Calu3 (cell line): ENCODE measurements at places on chromosomes 1 and 21. TPM values are rescaled to one million over a fixed set of nuclear protein-coding genes. Genes with fewer than 3 reads are reported as not detected.

WDR64 gene
- total RNA-seq = not detected in 2 replicates

MAP10 gene
- total RNA-seq = 1.5 and 1.9 TPM in 2 replicates

FAM43B gene
- total RNA-seq = not detected in 2 replicates

KCNJ15 gene
- 34.8 and 48.0 TPM in 2 replicates for total RNA-seq

PEX10 gene
- 22.3 and 24.0 TPM in 2 replicates for total RNA-seq

DNA sequence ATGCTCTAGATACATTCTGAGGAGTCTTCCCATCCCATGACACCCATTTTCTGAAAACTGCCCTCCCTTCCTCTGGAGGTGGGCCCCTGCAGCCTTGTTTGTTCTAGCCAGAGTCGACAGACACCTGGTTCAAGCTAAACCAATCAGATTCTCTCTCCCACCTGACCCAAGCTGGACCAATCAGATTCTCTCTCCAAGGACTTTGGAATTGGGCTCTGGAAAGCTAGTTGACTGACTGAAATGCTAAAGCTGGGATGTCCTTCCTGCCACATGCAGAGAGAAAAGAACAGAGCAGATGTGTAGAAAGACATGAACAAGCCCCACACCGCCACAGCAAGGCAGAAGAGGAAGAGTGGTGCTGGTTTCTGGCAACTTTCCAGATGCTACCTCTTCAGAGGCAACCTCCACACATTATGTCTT is 24.6 kb downstream of the ASAP3 start:
- no peaks in the 10 kb centered on the region for H3K36me3 ChIP-seq
- no peak overlapping the region for H3K4me3 ChIP-seq
- DNase-seq = no peak
- peaks cover 46% of the 10 kb centered on the region for H3K27me3 ChIP-seq
- no peaks in the 10 kb centered on the region for H3K4me1 ChIP-seq

DNA sequence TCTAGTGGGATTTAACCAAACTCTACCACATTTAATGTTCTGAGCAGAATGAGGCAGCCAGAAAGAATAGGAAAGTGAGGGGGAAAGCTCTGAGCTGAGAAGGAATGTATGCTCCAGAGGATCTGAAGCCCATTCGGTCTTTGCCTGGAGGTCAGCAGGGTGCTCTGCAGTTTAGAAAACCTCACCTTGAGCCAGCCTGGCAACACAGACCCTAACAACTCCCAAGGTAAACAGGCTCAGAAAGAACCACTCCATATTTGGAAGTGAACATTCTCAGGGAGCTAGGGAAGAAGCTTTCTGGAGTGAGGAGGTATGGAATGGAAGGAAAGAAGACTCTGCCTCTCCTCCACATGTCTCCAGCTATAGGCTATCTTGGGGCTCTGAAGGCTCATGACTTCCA is 398.8 kb downstream of the SEC16B start:
- no peak overlapping the region for H3K4me3 ChIP-seq
- peaks cover 37% of the 10 kb centered on the region for H3K27me3 ChIP-seq
- no peak overlapping the region for H3K27ac ChIP-seq
- H3K36me3 ChIP-seq = no peaks in the 10 kb centered on the region
- no peaks in the 10 kb centered on the region for H3K4me1 ChIP-seq
- no peak for DNase-seq

DNA sequence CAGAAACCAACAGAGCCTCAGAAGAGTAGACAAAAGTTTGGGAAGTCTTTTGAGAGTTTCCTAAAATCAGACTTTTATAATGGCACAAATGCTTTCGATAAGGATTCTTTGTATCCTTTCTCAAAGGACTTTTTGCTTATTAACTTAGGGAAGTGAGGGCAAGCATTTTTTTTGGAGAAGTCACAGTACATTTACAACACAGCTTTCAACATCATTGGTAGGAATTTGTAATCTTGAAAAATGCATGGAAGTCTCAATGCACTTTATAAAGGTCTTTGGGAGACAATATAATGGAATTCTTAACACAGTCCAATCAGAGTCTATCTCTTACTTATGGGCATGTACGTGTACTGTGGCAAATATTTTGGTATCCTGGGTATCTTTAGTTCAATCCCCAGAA is 325.8 kb upstream of the NR5A2 start:
- no peaks in the 10 kb centered on the region for H3K27me3 ChIP-seq
- DNase-seq = no peak
- no peaks in the 10 kb centered on the region for H3K36me3 ChIP-seq
- no peak overlapping the region for H3K27ac ChIP-seq

DNA sequence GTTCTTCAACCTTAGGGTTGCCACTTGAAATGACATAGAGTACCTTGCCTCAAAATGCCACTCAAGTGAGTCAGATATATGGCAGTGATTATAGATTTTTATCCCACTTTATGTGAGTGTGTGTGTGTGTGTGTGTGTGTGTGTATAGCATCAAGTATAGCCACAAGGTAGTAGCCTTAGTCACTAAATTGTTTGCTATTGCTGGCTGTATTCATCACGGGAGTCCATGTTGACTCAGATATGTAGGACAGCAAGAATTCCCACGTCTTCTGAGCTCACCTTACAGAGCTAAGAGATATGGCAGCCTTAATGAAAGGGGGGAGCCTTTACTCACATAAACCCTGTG is 9.3 kb downstream of the ETS2 start:
- H3K27ac ChIP-seq = peak overlapping the region; percentile 66
- H3K36me3 ChIP-seq = peaks cover 88% of the 10 kb centered on the region
- H3K4me1 ChIP-seq = peaks cover 55% of the 10 kb centered on the region
- no peaks in the 10 kb centered on the region for H3K27me3 ChIP-seq
- DNase-seq = no peak
- H3K4me3 ChIP-seq = no peak overlapping the region

GRCh38 chr1:153357853-153358690 is at the start of gene S100A9:
TSS of gene S100A9 (plus strand) at chr1:153357854. CDS start at chr1:153358284, 430 bp downstream.
- peaks cover 26% of the 10 kb centered on the region for H3K4me1 ChIP-seq
- H3K27me3 ChIP-seq = peaks cover 52% of the 10 kb centered on the region
- no peak for DNase-seq
- H3K36me3 ChIP-seq = no peaks in the 10 kb centered on the region
- no peak within 1 kb of the TSS for H3K4me3 ChIP-seq
- no peak within 1 kb of the TSS for H3K27ac ChIP-seq

GRCh38 chr1:245241526-245242130 is 86.8 kb downstream of the KIF26B start:
- H3K27me3 ChIP-seq = no peaks in the 10 kb centered on the region
- no peak for DNase-seq
- no peak overlapping the region for H3K27ac ChIP-seq
- H3K4me3 ChIP-seq = no peak overlapping the region
- no peaks in the 10 kb centered on the region for H3K4me1 ChIP-seq

DNA sequence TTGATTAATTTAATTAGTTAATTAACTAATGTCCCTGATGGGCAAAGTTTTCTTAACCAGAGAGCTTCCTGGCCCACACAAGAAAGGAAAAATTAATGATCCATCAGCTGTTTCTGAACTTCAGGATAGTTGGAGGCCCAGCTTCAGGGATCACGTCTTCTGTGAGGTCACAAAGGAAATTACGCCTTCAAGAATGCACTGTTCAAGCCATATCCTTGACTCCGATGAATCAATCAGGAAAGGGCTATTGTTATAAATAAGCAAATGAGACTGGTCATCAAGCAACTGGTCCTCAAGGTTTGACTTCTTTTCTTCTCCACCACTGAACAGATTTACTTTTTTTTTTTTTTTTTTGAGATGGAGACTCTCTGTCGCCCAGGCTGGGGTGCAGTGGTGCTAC is 40.6 kb downstream of the TCP10L start:
- H3K4me3 ChIP-seq = no peak overlapping the region
- no peak for DNase-seq
- H3K36me3 ChIP-seq = no peaks in the 10 kb centered on the region
- H3K27ac ChIP-seq = no peak overlapping the region
- peaks cover 26% of the 10 kb centered on the region for H3K27me3 ChIP-seq
- H3K4me1 ChIP-seq = no peaks in the 10 kb centered on the region

- no peak for DNase-seq
- H3K4me1 ChIP-seq = peaks cover 63% of the 10 kb centered on the region
- no peak overlapping the region for H3K27ac ChIP-seq
- H3K36me3 ChIP-seq = no peaks in the 10 kb centered on the region
- no peaks in the 10 kb centered on the region for H3K27me3 ChIP-seq
- H3K4me3 ChIP-seq = no peak overlapping the region
Observed at GRCh38 chr1:94254073-94254810, 16.9 kb upstream of the ARHGAP29 start.

DNA sequence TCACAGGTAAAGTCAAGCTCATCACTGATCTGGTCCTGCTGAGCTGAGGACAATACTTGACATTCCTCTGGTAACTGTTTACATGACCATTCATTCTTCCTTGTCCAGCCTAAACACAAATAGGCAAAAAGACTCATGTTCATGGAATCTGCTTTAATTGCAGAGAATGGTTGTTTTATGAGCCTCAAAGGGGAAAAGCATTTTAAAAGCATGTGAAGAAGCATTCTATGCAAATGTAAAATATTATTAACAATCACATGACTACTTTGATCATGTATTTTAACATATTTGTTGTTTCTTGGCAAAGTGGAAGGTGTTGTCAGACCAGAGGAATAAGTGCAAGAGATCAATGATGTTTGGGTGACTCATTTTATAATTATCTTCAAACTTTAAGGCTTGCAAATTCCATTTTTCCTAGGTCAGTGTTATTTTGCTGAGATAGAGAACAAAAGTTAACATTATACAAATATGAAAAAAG is 133.7 kb downstream of the RUNX1 start:
- DNase-seq = no peak
- H3K4me3 ChIP-seq = no peak overlapping the region
- H3K27ac ChIP-seq = peak overlapping the region; percentile 39
- no peaks in the 10 kb centered on the region for H3K36me3 ChIP-seq
- H3K4me1 ChIP-seq = peaks cover 22% of the 10 kb centered on the region

DNA sequence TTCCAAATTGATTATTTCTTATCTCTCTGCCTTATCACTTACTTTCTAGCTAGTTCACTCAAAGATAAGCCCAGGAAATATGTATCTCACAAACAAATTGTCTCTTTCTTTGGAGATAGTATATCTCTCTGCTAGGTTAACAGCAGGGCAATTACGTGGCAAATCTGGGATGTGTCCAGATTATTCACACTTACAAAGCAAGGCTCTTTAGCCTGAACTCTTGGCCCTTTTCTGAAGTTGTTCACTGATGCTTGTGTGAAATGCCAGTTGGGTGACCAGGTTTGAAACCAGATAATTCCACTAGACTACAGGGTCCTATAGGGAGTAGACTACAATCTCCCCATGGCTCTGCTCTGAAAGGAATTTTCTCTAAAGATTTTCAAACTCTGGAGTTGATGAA is 30.8 kb upstream of the FAM78B start:
- H3K36me3 ChIP-seq = no peaks in the 10 kb centered on the region
- no peak overlapping the region for H3K4me3 ChIP-seq
- peak; percentile 27 for DNase-seq
- peaks cover 16% of the 10 kb centered on the region for H3K4me1 ChIP-seq

- no peaks in the 10 kb centered on the region for H3K4me1 ChIP-seq
- DNase-seq = no peak
- H3K27me3 ChIP-seq = no peaks in the 10 kb centered on the region
- no peak overlapping the region for H3K4me3 ChIP-seq
Observed at GRCh38 chr1:105483436-105483835, 1573.0 kb upstream of the PRMT6 start.

DNA sequence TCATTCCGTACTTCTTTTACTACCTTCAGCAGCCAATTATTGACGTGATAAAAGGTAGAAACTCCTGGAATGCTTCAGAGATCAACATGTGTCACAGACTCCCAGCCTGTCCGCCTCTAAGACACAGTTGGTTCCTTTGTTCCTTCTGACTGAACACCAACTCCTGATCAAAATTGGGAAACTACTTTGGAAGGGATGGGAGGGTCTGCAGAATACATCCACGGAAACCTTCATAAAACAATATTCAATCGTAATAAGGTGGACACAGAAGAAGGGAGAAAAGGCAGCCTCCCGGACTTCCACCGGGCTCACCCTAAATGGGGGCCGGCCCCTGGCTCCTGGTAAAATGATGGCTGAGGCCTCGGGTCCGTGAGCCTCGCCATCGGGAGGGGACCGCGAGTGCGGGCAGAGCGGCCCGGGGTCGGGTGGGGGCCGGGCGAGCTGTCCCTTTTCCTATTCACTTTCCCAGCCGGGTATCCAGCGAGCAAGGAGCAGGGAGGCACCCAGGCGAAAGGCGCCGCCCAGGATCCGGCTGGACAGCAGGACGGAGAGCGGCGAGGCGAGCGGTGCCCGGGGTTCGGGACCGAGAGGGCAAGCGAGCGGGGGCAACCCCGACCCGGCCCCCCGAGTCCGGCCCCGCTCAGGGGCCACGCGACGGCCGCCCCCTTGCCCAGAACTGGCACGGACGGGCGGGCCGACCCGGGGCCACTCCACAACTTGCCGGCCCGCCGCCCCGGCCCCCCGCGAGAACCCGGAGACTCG is 805 bp downstream of the NRIP1 start:
- H3K36me3 ChIP-seq = peaks cover 58% of the 10 kb centered on the region
- no peaks in the 10 kb centered on the region for H3K27me3 ChIP-seq
- H3K4me1 ChIP-seq = peaks cover 41% of the 10 kb centered on the region
- H3K27ac ChIP-seq = peak overlapping the region; percentile 95
- DNase-seq = peak; percentile 21
- H3K4me3 ChIP-seq = peak overlapping the region; percentile 72

- DNase-seq = no peak
- no peaks in the 10 kb centered on the region for H3K27me3 ChIP-seq
- H3K4me3 ChIP-seq = no peak overlapping the region
- no peaks in the 10 kb centered on the region for H3K36me3 ChIP-seq
Observed at GRCh38 chr1:164838786-164839185, 279.8 kb downstream of the PBX1 start.

GRCh38 chr21:35988416-35989137 is 71.7 kb downstream of the SETD4 start:
- H3K36me3 ChIP-seq = no peaks in the 10 kb centered on the region
- no peak for DNase-seq
- H3K4me3 ChIP-seq = no peak overlapping the region
- H3K27me3 ChIP-seq = no peaks in the 10 kb centered on the region

DNA sequence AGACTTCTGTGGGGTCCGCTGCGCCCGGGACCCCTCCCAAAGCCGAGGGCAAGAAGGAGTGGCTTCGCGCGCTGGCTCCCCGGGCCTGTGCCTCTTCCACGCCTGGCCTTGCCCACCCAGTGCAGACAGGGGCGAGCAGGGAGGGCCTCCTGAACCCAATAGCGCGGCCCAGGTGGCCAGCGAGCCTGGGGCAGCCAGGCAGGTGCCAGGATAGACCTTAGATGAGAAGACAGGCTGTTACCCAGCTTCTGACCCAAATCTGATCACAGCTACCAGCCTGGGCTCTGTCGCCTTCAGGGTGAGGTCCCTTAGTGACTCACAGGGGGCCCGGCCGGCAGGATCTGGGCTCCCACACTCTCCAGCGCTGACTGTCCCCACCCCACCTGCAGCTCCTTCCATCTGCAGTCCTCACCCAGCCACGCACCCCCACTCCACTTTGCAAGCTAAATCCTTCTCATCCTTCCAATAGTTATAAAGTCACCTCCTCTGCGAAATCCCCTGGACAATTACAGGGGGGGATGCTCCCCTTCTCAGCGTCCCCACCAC is 9.6 kb downstream of the CLEC20A start:
- H3K27ac ChIP-seq = no peak overlapping the region
- H3K4me1 ChIP-seq = no peaks in the 10 kb centered on the region
- H3K36me3 ChIP-seq = no peaks in the 10 kb centered on the region
- no peak overlapping the region for H3K4me3 ChIP-seq

GRCh38 chr1:41354956-41355355 is 6.3 kb upstream of the FOXO6 start:
- H3K27ac ChIP-seq = no peak overlapping the region
- DNase-seq = no peak
- no peak overlapping the region for H3K4me3 ChIP-seq
- H3K36me3 ChIP-seq = no peaks in the 10 kb centered on the region
